Posterior vena cava (tissue), 2 donors: ENCODE measurements at places on chromosomes 5 and 9. TPM values are rescaled to one million over a fixed set of nuclear protein-coding genes. Genes with fewer than 3 reads are reported as not detected.

DNA sequence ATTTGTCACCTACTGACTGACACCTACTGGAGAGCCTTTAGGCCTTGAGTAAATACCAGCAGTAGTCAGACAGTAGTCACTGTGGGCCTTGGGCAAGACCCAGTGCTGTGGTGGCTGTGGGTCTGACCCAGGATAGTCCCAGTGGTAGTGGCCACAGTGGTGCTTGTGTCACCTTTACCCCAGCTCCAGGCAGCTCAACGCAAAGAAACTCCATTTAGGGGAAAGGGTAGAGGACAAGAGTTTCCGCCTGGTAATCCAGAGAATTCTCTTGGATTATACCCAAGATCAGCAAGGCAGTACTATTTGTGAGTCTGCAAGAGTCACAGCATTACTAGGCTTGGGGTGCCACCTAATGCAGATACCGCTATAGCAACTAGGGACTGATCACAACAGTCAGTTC lies 28.9 kb downstream of the CERT1 start:
- no peak for DNase-seq

The IL5 gene
- total RNA-seq = not detected

The LCN1 gene
- 2.4 TPM for total RNA-seq

- DNase-seq = peak; percentile 81
These were observed 12.7 kb downstream of the DUSP1 start for GRCh38 chr5:172758077-172758833.
